Activated CD8-positive, alpha-beta memory T cell treated with anti-CD3 and anti-CD28 coated beads for 1 hour (primary cell): ENCODE measurements at places on chromosomes 3 and 15.

DNA sequence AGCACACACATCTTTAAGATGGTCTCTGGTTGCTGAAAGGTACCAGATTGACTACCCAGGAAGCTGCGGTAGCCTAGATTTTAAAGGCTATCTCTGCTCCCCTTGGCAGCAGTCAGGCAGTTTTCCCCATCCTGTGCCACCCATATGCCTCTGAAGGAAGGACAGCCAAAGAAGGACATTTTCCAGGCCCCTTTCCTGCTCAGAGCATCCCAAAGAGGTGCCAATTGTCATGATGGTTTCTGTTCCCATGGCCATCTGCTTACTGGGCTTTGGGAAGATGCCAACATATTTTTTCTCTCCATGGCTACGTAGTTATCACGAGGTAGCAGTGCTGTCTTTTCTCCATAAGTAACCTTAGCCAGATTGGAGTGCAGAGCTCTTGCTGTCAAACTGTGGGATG lies 39.7 kb downstream of the UNC13C start:
- DNase-seq: no peak

DNA sequence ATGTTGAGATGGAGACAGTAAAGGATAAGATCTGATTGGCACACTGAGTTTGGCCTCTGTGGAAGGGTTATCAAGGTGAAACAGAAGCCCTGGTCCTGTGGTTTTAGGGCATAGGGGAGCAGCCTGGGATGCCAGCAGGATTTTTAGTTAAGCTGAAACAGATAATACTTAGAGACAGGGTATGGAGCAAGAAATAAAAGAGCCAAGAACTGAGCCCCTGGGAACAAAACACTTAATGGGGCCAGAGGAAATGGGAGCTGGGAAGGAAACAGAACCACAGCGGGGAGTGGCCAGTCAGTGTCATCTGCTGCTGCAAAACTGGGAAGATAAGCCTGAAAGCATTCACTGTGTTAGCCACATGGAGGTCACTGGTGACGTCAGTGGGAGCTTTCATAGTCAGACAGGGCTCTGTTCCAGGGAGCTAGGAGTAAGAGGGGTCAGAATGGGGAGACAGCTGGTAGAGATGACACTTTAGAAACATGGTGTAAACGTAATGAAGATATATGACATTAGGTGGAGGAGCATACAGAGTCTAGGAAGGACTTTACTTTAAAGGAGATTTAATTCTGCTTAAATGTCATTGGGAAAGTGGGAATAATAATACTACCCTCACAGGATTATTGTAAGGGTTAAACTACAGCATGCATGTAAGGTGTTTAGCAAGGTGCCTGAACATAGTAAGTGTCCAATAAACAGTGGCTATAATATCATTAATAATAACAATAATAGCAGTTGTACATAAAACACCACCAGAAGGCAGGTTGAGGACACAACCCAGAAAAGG lies 172.7 kb upstream of the CTNNB1 start:
- no peak for DNase-seq

GRCh38 chr15:43196760-43197548 lies 11.8 kb downstream of the CCNDBP1 start:
- no peak for DNase-seq

DNA sequence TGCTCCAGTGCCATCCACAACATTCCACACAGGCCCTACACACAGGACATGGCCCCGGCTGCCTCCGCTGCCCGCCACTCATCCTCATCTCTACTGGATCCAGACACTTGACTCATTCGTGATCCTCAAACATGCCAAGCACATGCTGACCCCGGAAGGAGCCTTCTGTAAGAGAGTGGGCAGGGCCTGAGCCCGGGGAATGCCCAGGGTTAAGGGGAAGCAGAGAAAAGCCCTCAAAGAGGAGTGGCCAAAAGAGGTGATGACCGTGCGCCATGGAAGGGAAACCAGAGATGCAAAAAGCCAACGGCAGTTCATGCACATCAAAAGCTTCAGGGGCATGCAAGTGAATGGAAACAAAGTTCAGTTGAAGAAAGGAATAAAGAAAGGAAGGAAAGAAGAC lies 46.1 kb downstream of the RFTN1 start:
- no peak for DNase-seq

DNA sequence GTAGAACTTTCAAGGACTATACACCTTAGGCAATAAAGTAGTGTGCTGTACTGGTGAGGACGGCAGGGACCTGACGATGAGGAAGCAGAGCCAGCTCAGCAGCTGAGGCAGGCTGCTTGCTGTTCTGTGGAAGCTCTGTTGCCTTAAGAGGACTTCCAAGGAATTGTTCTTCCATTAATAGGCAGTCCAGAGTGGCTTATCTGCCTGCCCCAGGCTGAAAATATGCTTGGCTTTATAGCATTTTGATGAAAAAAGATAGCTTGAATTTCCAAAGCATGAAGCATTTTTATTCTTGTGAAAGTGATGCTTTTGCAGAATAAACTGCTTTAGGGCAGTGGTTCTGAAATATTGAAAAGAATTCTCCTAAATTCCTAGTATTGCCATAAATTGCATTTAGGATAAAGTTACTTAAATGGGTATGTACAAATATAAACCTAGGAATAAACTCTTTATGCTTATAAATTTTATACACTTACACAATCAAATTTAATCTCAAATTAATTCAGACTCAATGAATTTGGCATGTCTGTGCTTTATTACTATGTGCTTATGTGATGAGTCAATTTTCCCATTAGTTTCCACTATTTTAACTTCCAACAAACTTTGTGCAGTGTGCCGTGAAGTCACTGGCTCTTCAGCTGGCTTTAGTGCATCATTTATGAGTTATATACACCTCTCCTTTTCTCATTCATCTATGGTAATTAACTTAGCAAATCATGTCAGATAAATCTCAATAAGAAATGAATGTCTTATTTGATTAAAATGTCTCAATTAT lies 231.0 kb upstream of the RASGRP1 start:
- DNase-seq: no peak

DNA sequence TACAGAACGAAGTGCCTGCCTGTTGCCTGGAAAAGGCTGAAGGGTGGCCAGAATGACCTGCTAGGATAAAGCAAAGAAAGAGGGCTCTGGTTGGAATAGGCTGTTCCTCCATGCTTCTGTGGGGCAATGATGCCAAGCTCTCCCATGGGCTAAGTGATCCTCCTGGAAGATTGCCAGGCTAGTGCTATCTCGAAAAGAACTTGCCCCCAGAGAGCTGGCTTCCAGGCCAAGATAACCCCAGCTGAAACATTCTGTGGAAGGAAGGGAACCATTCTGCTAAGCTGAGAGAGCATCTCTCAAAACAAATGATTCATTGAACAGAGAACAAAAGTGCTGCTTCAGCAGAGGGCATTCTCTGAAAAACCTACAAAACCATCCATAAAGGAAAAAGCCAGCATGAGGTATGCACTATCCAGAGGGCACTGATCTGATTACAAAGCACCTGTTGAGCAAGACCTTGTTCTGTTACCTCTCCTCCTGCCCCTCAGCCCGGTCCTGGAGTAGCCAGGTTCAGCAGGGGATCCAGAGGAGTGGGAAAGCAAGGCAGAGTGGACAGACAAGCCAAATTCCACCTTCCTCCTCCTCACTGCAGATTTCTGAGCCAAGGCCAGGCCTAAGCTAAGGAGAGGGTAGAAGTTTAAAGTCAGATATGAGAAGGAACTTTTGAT lies 31.9 kb upstream of the SPRED1 start:
- no peak for DNase-seq
